ENCODE measurements at places on chromosomes 4 and X.

GRCh38 chrX:14529290-14529989 lies at the start of gene GLRA2:
Gene GLRA2, plus strand, starts transcription at chrX:14529536. Its CDS starts 522 bp downstream, at chrX:14530058.
- no peak for DNase-seq

- DNase-seq = no peak
Observed at GRCh38 chrX:48470110-48470832, at the start of gene SLC38A5. Gene SLC38A5, minus strand, starts transcription at chrX:48470260. Its CDS starts 2,336 bp downstream, at chrX:48467924.

- DNase-seq = no peak
Observed at GRCh38 chr4:136687118-136687517, 845.2 kb downstream of the PCDH18 start.

GRCh38 chr4:159010100-159010499 lies 92.8 kb upstream of the RAPGEF2 start:
- DNase-seq = no peak

- no peak for DNase-seq
Observed at GRCh38 chr4:38674258-38675144, 10.5 kb downstream of the KLF3 start.

GRCh38 chrX:35090801-35091200 lies 148.2 kb downstream of the FAM47B start:
- no peak for DNase-seq

DNA sequence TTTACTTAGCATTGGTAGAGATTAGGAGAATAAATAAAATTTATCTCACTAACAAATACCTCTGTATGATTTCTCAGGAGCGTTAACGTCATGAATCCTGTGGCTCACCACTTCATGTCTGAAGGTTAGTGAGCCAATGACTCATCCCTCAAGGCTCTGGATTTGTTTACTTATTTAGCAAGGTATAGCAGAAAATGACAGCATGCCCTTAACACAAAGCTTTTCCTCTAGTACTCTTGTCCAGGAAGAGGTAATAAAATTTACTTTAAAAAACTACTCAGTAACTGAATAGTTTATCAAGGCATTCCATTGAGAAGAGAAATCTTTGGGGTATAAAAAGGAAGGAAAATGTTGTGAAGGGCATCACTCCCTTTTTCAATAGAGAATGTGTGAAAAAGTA lies 823.8 kb downstream of the CCSER1 start:
- DNase-seq = no peak

- no peak for DNase-seq
Observed at GRCh38 chr4:78787392-78788006, 11.3 kb downstream of the BMP2K start.

DNA sequence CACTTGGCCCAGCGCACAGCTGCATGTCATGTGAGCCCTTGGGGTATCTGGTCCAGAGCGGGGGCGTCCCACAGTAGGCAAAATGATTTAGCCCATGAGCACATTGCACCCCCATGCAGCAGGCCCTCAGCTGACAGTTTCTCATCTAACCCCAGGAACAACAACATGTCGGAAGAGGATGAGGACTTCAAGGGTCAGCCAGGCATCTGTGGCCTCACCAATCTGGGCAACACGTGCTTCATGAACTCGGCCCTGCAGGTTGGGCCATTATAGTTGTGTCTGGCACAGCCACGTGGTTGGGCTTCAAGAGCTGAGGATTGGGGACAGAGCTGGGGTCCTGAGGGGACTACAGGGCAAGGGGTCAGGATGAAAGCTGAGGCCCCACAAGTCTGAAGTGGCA lies 7.8 kb downstream of the USP11 start:
- no peak for DNase-seq

DNA sequence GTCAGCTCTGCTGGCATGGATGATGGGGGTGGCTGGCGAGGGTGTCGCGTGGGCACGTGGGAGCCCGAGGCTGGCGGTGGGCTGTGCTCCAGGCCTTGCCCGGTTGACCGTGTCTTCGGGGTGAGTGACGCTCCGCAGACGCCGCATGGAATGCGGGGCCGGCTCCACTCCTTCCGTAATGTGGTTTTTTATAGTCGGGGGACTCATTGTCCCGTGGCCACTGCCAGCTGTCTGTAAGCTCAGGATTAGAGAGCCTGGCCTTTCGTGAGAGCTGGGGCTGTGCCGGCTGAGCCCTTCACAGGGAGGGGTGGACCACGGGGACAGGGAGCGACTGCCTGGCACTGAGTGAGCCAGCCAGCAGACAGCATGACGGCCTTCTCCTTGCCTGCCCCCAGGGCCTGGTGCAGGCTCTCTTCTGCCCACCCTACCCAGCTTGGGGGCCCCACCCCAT lies 20.4 kb downstream of the DOK7 start:
- no peak for DNase-seq

- DNase-seq = no peak
Observed at GRCh38 chr4:81687471-81687870, 215.8 kb upstream of the RASGEF1B start.

DNA sequence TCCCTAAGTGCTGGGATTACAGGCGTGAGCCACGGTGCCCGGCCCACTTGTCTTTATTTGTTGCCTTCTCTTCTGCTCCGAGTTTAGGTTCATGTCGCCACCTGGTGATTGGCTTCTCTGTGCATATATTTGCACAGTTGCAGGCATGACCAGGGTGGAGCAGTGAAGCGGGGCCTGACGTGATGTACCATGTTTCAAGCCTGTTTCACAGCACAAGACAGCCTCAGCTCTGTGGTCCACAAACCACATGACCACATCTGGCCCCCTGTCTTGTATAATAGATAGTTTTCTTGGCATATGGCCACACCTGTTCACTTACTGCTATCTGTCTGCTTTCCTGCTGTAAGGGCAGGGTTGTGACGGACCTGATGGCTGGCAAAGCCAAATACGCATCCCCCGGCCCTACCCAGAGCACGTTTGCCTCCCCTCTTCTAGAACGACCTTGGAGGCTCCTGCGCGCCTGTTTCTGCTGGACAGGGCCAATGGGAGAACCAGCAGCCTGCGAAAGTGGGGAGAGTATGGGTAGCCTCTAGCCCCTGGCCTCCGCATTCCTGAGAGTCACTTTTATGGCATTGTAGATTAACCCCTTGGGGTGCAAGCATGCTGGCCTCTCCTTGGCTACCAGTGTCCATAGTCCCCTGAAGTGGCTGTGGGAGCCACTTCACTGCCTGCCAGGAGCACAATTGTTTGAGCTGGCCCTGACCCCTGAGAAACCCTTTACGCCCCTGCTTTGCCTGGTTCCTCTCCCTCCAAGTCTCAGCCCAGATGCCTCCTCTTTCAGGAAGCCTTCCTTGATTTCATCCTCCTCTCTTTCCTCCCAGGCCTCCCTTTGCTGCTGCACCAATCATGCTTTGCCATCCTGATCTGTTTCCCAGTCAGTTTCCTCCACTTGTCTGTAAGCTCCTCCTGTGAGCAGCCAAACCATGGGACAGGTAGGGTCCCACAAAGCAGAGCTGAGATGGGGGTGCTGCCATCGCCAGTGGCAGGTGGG lies 6.0 kb upstream of the SH3TC1 start:
- DNase-seq = no peak

- no peak for DNase-seq
Observed at GRCh38 chr4:175875993-175876771, 64.1 kb upstream of the GPM6A start.

- DNase-seq = no peak
Observed at GRCh38 chrX:152912106-152912505, 14.2 kb downstream of the ZNF185 start.

DNA sequence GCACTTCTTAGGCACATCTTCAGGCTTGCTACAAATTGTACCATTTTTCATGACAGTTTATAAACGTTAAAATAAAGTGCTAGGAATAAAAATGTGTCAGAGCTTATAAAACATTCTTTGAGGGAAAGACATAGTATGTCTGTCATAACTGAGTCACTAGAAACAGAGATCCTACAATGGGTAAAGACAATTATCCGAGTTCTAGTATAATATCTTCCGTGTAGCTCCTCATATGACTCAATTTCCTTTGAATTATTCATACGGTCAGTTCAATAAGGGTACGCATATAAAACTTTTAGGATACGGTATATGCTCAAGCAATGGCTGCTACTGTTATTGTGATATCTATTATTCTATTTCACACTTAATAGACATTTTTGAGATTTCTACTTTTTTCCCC lies 349.1 kb downstream of the PCDH10 start:
- DNase-seq = no peak

DNA sequence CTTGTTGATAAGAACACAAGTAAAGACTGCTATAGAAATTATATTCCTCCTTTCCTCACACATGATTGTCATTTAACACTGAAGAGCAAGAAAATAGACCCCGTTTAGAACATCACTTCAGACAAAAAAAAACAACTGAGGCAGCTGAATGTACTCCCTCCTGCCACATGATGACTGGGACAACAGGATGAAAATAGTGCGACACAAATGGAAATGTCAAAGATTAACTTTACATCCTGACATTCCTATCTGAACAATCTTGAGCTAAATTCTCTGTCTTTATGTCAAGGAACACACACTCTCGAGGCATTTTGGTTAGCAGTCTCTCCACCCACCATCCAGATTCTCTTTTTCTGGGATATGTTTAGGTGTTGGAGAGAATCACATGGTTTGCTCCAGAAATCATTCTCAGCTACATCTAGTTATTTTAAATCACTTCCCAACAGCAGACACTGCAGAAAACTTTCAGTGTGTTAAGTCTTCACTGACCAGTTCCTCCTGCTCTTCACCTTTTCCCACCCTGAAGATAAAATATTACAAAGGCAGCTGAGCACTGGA lies 16.3 kb upstream of the KCNIP4 start:
- DNase-seq = no peak

DNA sequence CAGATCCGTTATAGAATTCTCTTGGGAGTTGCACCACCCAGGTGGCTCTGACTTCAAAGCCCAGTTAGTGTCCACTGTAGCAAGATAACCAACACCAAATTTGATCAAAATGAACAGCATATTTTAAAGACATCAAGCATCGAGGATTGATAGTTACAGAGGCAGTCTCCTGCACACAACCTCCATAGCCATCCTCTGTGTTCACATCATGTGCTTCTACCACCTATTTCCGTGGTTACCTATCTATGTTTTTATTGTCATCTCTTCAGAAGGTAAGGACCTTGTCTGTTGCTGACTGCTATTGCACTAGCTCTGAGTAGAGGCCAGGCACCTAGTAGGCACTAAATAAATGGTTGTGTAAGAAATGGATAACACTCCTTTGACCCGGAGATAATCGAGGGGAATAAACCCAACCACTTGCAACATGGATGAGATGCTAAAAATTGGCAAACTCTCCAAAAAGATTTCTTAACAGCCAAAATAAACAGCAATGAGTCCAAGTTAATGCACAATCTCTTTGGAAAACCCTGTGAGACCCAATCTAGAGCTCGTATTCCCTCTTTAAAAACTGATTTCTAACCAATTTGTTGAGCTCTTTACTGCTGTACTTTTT lies 14.7 kb upstream of the C1QTNF7 start:
- no peak for DNase-seq

- no peak for DNase-seq
Observed at GRCh38 chr4:146040623-146041022, 102.0 kb upstream of the ZNF827 start.

GRCh38 chr4:169338241-169338640 lies 67.5 kb upstream of the SH3RF1 start:
- DNase-seq = no peak

GRCh38 chr4:168815379-168816345 lies 194.4 kb downstream of the CBR4 start:
- no peak for DNase-seq

DNA sequence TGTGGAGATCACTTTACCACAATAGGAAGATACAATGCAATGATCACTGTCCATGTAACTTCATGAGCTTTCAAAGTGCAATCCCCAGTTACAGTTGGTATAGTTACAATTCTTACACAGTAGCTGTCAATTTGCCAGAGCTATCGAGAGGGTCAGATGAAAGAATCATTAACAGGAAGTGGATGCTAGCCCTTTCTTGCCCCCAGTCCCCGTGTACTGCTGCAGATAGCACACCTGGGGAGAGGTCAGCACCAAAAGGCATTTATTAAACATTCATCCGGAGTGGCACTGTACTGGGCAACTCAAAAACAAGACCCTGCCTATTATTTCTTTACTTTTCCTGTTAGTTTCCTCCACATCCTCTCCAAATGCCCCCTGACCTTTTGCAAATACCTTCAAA lies 47.7 kb downstream of the SOD3 start:
- no peak for DNase-seq

DNA sequence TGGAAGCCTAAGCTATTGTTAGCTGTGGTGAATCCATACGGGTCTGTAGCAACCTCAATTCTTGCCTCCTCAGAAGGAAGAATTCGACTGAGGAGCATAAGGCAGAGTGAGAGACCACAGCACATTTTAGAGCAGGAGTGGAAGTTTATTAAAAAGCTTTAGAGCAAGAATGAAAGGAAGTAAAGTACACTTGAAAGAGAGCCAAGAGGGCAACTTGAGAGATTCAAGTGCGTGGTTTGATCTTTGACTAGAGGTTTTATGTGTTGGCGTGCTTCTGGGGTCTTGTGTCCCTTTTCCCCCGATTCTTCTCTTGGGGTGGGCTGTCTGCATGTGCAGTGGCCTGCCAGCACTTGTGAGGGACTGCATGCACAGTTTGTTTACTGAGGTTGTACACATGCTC lies 880.6 kb upstream of the INTU start:
- DNase-seq = no peak

GRCh38 chrX:16528620-16529019 lies 121.3 kb upstream of the S100G start:
- no peak for DNase-seq

DNA sequence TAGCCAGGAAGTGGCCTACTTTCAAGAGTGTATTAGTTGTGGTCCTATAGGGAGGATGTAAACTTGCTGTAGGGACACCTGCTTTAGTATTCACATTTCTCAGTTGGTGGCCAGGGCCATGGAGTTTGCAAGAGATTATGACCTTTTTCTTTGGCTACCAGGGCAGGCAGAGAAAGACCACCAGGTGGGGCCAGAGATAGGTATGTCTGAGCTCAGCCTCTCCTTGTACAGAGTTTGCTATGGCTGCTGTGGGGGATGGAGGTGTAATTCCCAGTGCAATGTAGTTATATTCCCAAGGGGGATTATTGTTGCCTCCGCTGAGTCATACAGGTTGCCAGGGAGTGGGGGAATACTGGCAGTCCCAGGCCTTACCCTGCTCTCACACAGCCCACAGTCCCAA lies 26.3 kb upstream of the DACH2 start:
- DNase-seq = no peak

- no peak for DNase-seq
Observed at GRCh38 chrX:118211891-118212816, 95.5 kb upstream of the KLHL13 start.

- no peak for DNase-seq
Observed at GRCh38 chr4:3013839-3014350, 50.5 kb downstream of the GRK4 start.

GRCh38 chrX:41332408-41333002 lies 1.5 kb upstream of the DDX3X start:
- DNase-seq = no peak

- no peak for DNase-seq
Observed at GRCh38 chrX:112874614-112875013, 34.0 kb upstream of the AMOT start.

DNA sequence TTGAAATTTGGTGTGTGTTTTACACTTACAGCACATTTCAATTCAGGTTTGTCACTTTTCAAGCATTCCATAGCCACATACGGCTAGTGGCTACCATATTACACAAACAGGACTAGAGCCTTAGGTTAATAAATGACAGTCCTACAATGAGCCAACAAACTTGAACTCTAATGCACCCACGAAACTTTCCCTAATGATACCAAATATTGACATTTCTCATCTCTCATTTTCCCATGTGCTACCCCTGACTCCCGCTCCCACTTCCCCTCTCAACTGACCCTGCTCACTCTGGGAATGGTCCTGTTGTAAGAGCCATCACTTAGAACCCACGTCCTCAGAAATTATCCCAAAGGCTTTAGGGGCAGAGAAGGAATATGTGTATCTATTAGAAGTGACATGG lies 4.9 kb upstream of the TLR10 start:
- DNase-seq = no peak
